ENCODE measurements at places on chromosomes 12 and 14.

DNA sequence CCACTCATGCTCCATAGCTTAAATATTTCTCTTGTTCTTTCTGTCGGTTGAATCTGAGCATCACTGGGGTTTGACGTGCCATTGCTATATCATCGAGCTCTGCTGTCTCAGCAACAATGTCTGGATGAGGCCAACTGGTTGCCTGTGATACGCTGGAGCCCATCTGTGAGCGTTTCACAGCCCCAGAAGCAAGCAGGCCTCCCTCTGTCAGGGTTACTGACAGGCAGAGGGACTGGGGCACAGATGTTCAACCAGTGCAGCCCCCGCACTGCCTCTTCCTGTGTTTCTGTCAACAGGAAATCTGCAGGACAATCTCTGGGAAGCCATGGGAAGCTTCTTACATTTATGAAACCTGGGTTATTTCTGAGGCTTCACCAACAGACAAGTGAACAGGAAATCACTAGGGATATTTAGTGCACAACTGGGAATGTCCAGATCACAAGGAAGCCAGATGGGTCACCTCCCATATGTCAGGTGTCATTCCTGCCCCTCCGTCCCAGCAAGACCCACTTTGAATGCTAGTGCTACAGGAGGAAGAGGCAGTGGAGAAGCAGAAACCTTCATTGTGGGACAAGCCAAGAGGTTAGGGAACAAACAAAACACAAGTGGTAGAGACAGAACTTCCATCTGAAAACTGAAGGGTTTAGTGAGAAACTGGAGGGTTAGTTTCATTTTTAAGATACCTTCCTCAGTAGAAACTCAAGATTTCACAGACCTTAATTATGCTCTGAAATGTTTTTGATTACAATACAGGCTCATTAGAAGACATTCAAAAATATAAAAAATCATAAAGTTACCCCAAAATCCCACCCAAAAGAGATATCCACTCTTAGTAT, 24.1 kb downstream of the DMAC2L start:
- no peak for DNase-seq

GRCh38 chr14:33792009-33792719, 158.7 kb downstream of the EGLN3 start:
- no peak for DNase-seq

- DNase-seq: no peak
Observed at GRCh38 chr14:80839743-80840142, 101.8 kb downstream of the CEP128 start.

- DNase-seq: no peak
Observed at GRCh38 chr12:128314611-128315010, 47.6 kb downstream of the TMEM132C start.

DNA sequence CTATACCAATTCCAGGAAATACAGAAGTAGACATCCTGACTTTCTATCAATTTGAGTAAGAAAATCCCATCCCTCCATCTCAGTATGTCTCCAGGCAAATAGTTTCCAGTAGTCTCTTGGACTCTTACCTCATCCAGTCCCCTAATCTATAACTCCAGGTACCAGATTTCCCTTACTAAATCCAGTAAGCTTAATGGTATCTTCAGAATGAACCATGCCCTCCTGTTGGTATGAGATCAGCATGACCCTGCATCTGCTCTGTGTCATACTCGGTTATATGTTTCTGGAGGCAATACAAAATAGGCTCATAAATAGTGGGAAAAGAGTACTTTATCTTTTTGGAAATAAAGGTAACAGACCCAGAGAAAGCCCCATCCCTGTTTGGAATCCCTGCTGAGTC, 18.4 kb downstream of the PIGH start:
- DNase-seq: no peak

DNA sequence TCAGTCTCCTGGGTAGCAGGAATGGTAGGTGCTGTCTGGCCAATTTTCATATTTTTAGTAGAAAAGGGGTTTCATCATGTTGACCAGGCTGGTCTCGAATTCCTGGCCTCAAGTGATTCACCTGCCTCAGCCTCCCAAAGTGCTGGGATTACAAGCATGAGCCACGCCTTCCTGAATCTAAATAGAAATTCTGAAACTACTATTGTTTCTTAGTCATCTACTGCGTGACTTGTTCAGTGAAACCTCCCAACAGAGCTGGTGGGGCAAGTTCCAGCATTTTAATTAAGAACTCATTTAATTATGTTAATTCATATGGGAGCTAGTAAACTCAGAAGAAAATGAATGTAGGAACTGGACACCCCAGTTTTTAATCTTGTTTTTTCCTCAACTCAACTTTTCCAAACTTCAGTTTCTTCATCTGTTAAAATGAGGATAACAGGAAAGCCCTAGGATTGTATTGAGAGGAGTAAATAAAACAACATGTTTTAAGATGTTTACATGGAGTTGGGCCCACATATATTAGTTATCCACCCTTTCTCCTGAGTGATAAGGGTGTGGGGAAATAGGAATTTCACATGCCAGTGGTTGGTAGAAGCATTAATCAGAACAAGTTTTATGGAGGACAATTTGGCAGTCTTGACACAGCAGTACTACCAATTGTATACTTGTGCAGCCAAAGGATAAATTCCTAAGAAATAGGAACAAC, 335.8 kb upstream of the E2F7 start:
- DNase-seq: no peak

- no peak for DNase-seq
Observed at GRCh38 chr14:85917716-85918115, 387.8 kb downstream of the FLRT2 start.

DNA sequence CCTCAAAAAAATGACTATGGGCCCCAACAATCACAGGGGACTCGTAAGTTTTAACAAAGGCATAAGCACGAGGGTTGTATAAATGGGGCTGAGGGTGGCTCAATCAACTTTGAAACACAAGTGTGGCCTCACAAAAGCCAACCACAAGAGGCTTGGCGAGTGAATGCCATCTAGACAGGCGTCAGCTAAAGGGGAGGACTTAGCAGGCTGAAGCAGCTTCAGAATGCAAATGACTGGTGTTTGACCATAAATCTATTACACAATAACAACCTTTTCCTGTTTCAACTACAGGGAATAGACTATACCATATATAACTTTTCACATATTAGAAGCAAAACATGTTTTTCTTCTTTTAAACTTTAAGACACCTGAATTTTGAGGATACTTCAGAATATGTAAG, 777.9 kb downstream of the FSCB start:
- no peak for DNase-seq

GRCh38 chr12:84480803-84481202, 431.8 kb downstream of the SLC6A15 start:
- DNase-seq: no peak

DNA sequence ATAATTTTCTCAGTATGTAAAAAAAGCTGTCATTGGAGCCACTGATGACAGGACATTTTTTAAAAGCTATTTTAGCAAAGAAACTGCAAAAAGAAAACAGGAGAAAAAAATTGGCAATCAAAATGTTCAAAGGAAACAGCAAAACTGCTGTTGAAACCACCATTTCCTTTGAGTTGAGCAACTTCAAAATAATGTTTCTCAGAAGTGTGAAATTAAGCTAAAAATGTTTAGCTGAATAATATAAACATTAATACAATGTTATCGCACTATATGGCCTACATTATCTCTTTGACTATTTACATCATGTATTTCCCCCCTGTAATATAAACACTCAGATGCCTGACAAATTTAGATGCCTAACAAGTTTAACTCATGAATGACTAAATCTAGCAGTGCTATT, 23.4 kb upstream of the GLIPR1 start:
- DNase-seq: no peak

DNA sequence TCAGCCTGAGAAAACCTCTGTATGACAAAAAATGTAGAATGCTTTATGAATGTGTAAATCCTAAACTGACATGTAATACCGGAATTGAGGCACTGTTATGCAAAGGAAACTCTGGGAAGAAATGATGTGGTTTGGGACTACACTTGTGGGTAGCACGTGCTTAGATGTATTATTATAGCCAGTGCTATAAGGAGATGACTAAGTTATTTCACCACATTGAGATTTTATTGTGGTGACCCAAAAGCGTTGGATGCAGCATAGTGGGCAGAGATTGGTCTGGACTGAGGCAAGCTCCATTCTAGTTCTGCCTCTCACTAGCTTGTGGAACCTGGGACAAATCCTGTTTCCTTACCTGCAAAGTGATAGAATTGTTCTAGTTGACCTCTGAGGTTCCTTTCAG, 172.2 kb downstream of the SNAPC1 start:
- no peak for DNase-seq

- DNase-seq: no peak
Observed at GRCh38 chr12:65500091-65500900, 221.8 kb downstream of the MSRB3 start.

GRCh38 chr12:89230376-89231315, 121.7 kb downstream of the DUSP6 start:
- DNase-seq: peak; percentile 77

DNA sequence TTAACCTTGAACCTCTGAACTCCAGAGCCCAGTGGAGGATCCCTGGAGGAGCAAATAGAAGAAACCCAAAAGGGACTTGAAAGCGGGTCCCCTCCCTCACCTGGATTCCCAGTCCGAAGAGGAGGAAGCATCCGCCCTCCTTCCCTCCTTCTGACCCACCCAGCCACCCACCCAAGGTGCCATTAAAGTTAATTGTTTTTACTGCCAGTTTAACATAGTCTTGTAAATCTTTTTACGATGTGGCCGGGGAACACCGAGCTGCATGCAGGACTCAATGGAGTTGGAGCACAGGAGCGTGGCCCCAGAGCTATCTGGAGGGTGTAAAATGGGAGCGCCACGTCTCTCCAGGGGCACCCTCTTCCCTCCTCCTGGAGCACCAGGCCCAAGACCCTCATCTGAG, 49.9 kb upstream of the TBX3 start:
- no peak for DNase-seq

DNA sequence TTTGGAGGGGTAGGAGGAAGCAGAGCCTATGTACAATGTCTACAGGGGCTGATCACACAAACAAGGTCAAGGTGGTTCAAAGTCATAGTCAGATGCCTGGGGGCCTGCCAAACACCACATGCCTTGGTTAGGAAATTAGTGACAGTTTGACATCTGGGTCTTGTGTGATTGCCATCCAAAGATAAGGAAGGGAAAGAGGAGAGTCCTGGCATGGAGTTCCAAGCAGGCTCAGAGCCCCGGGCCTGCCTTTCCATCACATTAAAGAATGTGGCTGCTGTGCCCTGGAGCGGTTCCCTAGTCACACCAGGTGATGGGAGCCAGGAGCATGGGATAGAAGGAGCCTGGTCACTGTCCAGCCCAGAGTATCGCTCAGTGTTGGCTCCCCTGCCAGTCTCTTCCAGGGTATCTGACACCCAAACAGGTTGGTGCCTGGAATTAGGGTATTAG, 53.6 kb upstream of the BCL2L14 start:
- DNase-seq: no peak

- no peak for DNase-seq
Observed at GRCh38 chr14:35286003-35286600, 6.1 kb upstream of the PSMA6 start.

DNA sequence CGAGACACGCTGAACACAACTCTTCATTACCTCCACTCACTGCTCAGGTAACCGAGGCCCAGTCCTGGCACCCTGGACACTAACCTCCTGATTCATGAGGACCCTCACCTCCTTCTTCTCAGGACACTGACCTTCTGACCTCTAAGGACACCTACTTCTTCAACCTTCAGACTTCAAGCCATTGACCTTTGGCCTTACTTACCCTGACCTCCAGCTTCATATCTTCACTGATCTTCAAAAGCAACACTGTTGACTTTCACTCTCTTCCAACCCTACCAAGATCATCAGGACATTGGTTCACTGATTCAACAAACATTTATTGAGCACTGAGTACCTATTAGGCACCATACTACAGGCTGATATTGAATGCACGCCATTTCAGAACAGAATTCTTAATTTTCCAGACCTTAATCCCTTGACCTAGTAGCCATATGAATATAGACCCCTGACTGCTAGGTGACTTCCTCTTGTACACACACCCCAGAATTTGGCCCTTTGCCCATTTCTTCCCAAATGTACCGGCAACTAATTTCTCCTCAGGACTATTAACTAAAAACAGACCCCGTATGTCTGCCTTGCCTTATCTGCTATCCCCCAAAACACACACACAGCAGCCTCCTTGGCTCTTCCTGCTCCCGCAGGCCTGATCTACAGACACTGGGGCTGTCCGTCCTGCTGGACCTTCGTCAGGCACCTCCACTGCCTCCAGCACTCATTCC, 5.8 kb downstream of the ARHGEF40 start:
- no peak for DNase-seq

GRCh38 chr14:72333357-72333756, 401.1 kb downstream of the RGS6 start:
- no peak for DNase-seq

GRCh38 chr12:47554046-47554653, 151.7 kb downstream of the RPAP3 start:
- no peak for DNase-seq

DNA sequence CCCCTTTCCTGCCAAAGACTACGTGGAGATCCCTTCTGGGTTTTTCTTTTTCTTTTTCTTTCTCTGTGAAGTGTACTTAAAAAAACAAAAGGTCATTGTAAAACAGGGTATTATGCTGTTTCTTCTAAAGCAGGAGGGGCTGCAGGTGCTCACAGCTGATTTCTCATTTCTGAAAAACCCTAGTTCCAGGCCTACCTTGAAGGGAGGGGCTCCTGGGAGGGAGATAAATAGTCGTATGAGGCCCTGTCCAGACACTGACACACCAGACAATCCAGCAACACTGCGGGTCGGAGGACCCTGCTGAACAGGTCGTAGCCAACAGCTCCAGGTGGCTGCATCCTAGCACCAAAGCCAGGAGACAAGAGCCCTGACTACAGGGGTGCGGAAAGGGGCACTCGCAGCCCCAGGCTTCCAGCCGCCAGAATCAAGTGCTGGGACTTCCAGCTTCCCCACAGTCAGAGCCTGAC, 41.1 kb downstream of the PSMA6 start:
- DNase-seq: no peak

DNA sequence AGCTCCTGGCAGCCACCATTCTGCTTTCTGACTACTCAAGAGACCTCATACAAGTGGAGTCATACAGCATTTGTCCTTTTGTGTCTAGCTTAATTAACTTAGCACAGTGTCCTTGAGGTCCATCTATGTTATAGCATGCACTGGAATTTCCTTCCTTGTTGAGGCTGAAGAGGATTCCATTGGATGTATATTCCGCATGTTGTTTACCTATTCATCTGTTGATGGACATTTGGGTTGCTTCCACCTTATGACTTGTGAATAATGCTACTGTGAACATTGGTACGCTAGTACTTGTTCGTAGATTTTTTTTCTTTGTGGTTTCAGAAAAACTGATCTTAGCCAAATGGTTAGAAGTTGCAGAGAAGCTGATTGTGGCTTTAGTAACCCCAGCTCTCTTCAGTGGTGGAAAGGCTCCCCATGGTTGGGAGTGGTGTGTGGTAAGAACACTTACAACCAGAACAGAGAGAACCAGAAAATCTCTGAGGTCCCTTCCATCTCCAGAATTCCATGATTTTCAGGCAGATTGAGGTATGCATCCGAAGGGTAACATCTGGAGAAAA, 118.4 kb downstream of the SAMD4A start:
- no peak for DNase-seq

GRCh38 chr14:96364962-96365361, 1.6 kb downstream of the GSKIP start:
- DNase-seq: no peak

- DNase-seq: no peak
Observed at GRCh38 chr12:21265932-21266331, 68.8 kb downstream of the SLCO1A2 start.

- DNase-seq: peak; percentile 77
Observed at GRCh38 chr12:67355428-67356379, 86.5 kb downstream of the CAND1 start.

- DNase-seq: no peak
Observed at GRCh38 chr12:46246021-46246700, 22.7 kb downstream of the SLC38A1 start.

All from NCI-H1105 (cell line).